T-helper 2 cell treated with Interferon-gamma antibody and Interleukin-4, amounts not matched to agents 5 μg/mL and 100 μg/mL, for 36 hours (primary cell): ENCODE measurements at places on chromosomes 2 and 18.
A peak's percentile ranks its signal among the peaks of the same experiment; 100 is the strongest.

- DNase-seq: no peak
Observed at GRCh38 chr2:128651000-128651399, 332.3 kb upstream of the HS6ST1 start.

DNA sequence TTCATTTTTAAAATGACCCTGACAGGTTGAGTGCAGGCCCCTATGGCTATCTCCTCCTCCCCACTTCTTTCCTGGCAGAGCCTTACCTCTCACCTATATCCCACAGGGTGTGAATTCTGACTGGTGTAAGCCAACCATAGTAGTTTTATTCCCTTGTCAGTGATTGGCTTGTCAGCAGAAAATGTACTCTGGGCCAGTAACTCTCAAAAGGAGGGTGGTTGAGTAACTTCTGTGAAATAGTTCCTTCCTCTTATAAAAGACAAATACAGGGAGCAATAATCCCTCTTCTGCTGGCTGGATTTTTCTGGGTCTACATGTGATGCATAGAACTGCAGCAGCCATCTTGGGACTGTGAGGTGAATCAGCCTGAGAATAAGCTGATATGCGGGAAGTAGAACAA, 83.4 kb downstream of the RAPH1 start:
- DNase-seq: no peak

GRCh38 chr2:231583982-231584381, 8.7 kb upstream of the TEX44 start:
- DNase-seq: no peak

- DNase-seq: no peak
Observed at GRCh38 chr2:232593982-232594381, 39.4 kb upstream of the EFHD1 start.

- no peak for DNase-seq
Observed at GRCh38 chr18:11147371-11147951, 1.9 kb downstream of the PIEZO2 start.

DNA sequence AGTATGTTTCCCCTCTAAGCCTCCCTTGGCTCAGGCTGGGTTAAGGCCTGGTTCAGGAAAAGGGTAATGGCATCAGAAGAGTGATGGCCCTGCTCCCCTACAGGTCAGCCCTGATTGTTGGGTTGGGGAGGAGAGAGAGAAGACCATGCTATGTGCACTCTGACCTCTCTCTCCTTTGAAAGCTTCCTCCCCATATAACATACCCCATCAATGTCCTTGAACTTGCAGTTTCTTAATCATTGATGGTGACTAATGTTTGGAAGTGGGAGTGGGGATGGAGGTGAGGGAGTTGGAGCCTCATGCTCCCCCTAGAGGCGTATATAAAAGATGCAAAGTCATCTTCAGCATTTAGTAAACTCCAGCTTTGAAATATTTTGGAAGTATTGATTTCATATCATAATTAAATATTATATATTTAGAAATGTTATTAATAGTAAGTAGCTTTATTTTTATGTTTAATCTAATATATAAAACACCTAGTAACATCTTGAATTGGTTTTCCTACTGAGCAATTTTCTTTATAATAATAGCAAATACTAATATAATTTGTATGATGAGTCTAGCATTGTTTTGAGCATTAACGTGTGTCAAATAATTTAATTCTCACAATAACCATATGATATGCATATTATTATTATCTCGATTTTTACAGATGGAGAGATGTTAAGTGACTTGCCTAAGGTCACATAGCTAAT, 8.8 kb downstream of the PLCL1 start:
- no peak for DNase-seq

DNA sequence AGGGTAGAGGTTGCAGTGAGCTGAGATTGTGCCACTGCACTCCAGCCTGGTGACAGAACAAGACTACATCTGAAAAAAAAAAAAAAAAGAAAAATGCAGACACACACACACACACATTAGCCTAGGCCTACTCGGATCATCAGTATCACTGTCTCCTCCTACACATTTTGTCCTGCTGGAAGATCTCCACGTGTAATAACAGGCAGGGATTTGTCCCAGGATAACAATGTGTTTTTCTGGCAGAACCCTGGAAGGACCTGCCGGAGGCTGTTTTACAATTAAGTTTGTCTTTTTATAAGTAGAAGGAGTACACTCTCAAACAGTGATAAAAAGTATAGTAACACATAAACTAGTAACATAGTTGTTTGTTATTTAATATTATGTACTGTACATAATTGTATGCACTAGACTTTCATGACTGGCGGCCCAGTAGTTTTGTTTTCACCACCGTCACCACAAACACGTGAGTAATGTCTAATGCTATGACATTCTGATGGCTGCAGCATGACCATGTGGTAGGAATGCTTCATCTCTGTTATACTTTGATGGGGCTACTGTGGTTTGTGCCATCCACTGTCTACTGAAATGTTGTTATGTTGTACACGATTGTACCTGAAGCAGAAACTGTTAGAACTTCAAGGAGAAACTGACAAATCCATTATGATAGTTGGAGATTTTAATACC, 130.6 kb downstream of the ATP9B start:
- DNase-seq: no peak

- peak; percentile 59 for DNase-seq
Observed at GRCh38 chr2:172427256-172427989, at the start of gene ITGA6. Gene ITGA6 (plus strand): TSS chr2:172427586.

GRCh38 chr2:172931256-172931894, 144.3 kb upstream of the MAP3K20 start:
- DNase-seq: no peak

GRCh38 chr2:64036034-64036705, 16.9 kb upstream of the VPS54 start:
- DNase-seq: peak; percentile 42

- no peak for DNase-seq
Observed at GRCh38 chr2:44548221-44549098, 186.7 kb downstream of the CAMKMT start.

DNA sequence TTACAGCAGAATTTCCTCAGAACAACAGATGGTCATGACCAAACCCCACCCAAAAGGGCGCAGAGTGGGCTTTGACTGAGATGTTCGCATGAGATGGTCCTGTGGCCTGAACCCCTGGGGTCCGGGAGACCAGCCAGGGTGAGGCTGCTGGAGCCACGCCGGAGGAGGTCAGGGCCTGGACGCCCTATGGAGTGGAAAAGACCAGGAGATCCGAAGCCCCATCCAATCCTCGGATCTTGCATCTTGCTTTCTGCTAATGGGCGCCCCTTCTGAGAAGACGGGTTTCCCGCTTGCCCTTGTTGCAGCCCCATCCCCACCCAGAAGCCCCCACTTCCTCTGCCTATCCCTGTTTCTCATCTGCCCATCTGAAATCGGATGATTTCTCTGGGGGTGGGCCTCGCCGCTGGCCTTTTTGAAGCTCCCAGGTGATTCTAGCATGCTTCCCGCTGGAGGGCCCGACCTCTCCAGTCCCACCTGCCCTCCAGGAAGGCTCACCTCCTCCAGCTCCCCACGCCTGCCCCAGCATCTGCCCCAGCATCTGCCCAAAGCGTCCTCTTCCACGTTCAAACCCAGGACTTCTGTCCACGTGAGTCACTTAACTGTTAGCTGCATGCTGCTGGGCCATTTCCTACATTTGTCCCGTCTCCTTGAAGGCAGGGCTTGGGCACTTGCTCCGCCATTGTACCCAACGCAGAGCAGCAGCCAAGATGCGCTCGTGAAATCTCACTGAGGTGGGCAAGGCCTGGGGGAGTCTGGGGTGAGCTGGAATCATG, 4.3 kb upstream of the CNDP1 start:
- no peak for DNase-seq

DNA sequence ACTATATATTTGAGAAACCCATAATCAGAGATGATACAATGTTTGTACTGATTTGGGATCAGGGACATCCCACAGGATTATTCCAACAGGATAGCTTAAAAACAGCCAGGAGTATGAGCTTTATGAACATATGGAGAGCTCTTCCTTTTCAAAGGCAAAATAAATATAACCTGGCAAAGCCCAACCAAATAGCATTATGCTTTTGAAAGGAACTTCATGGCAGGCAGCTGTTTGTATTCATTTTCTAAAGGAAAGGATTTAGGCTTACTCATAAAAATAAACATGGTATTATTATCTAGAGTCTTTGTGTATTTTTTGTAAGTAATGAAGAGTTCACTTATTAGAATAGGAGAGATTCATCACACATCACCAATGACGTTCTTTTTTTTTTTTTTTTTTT, 44.4 kb downstream of the CCDC195 start:
- no peak for DNase-seq

- DNase-seq: no peak
Observed at GRCh38 chr2:234403074-234403473, 93.8 kb downstream of the ARL4C start.

GRCh38 chr2:190649035-190649797, at the start of gene NAB1:
Gene NAB1 (plus strand): TSS chr2:190649083. CDS start chr2:190659177, 10,094 bp downstream.
- peak; percentile 70 for DNase-seq

GRCh38 chr18:76264876-76265250, 230.2 kb downstream of the ZNF516 start:
- DNase-seq: no peak

DNA sequence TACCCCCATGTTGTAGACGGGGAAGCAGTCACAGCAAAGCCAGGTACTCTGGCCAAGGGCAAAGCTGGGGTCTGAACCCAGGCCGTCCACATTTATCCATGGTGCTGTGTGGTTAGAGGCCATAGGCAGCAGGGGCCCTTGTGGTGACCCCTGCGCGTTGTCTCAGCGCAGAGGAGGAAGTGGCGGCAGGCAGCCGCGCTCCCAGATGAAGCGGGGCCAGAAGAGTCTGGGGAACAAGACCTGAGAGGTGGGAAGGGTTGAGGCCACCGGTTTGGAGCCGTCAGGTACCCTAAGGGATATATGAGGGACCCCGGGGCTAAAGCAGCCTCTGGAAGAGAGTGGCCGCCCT, 770 bp downstream of the ZNF396 start:
- no peak for DNase-seq

GRCh38 chr2:174350018-174350417, 15.3 kb downstream of the SP9 start:
- DNase-seq: no peak

DNA sequence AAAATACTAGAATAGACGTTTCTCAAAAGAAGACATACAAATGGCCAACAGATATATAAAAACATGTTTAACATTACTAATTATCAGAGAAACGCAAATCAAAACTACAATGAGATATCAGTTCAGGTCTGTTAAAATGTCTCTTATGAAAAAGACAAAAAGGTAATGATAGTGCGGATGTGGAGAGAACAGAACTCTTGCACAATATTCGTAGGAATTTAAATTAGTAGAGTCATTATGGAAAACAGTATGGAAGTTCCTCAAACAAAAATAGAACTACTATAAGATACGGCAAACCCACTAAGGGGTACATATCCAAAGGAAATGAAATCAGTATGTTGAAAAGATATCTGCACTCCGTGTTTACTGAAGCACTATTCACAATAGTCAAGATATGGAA, 167.5 kb upstream of the CWC22 start:
- DNase-seq: no peak

GRCh38 chr2:156021146-156022040, 311.1 kb downstream of the NR4A2 start:
- DNase-seq: no peak

GRCh38 chr2:48328942-48329723, 200.8 kb upstream of the STON1 start:
- DNase-seq: no peak

GRCh38 chr2:237820421-237820820, 21.8 kb downstream of the RBM44 start:
- DNase-seq: no peak

GRCh38 chr2:151754253-151754897, 20.1 kb upstream of the NEB start:
- DNase-seq: no peak

GRCh38 chr18:59788791-59789106, 91.5 kb upstream of the CCBE1 start:
- DNase-seq: no peak

- DNase-seq: no peak
Observed at GRCh38 chr2:78614726-78615125, 410.8 kb upstream of the REG3G start.

DNA sequence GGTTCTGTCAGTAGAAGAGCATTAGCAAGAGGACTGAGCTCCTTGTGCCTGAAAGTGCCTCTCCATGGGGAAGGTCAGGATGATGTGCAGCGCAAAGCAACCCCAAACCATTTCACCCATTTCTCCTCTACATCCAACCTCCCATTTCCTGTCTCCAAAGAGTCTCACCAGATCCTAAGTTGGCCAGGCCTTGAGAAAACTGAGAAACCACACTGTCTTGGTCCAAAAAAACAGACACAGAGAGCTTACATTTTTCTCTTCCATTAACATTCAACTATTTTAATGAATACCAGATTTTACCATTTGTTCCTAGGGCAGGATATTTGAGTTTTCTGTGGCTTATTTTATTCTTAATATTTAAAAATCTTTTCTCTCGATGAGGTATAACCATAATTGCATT, 195.0 kb downstream of the EPHA4 start:
- no peak for DNase-seq
